ENCODE measurements at places on chromosomes 5 and 9.
A peak's percentile ranks its signal among the peaks of the same experiment; 100 is the strongest.

DNA sequence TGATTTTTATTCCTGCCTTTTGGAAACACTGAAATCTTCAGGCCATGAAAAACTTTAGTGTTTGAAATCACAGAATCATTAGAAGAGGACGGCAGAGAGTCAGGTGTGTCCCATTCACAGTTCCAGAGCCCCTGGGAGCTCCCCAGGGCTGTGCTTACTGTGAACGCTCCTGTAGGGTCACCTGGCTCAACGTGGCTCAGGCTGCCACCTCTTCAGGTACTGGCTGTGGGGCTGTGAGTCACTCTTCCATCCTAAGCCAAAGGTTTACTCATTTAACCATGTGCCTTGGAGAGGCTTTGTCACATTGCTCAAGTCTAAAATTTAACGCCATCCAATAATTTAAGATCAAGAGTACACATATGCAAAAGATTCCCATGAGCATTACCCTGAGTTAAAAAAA lies 50.2 kb upstream of the FSTL4 start:
- H3K27me3 ChIP-seq: peaks cover 38% of the 10 kb centered on the region
- H3K36me3 ChIP-seq: no peaks in the 10 kb centered on the region
- H3K27ac ChIP-seq: no peak overlapping the region
- H3K4me3 ChIP-seq: no peak overlapping the region
- no peaks in the 10 kb centered on the region for H3K4me1 ChIP-seq

- H3K4me1 ChIP-seq: no peaks in the 10 kb centered on the region
- H3K27me3 ChIP-seq: peaks cover 37% of the 10 kb centered on the region
- no peak overlapping the region for H3K27ac ChIP-seq
- H3K36me3 ChIP-seq: no peaks in the 10 kb centered on the region
These were observed 29.8 kb upstream of the MSX2 start for GRCh38 chr5:174694611-174695010.

DNA sequence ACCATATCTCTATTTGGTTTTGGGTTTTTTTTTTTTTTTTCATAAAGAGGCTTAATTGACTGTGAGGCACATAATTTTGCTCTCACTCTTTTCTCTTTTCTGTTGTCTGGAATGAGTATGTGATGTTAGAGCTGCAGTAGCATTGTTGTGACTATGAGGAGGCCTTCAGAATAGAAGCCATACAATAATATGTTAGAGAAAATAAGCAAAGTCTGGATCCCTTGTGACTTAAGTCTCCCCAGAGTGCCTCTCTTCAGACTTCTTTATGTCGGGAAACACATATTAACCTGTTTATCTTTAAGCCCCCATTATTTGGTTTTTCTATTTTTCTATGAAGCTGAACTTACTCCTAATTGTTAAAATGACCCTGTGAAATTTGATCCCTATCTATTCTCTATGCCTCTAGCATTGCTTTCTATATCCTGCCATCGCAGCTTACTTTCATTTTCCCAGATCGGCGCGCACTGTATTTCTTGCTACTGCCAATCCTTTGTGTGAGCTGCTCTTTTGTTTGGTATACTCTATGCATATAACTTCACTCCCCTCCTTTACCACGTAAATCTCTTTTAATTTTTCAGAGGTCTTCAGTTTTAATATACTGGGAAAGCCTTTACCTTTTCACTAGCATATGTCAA lies 372.5 kb upstream of the KCNN2 start:
- H3K27me3 ChIP-seq: no peaks in the 10 kb centered on the region
- no peaks in the 10 kb centered on the region for H3K4me1 ChIP-seq
- DNase-seq: no peak
- no peak overlapping the region for H3K4me3 ChIP-seq
- H3K36me3 ChIP-seq: no peaks in the 10 kb centered on the region

DNA sequence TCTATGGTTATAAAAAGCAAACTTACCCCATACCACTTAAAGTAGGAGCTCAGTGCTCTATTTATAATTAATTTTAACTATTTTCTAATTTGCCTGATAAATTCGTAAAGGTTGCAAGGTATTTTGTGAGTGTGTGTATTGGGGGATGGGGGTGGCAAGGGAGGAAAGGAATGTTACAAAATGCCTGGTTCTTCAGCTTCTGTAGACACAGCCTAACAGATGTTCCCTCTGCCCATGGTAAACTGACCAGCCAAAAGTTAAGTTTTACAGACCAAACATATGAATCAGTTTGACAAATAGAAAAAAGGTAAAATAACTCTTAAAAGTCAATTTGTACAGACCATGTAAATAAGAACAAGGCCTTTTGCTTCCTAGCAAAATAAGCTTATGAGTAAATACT lies 232.6 kb downstream of the KIAA0825 start:
- no peak for DNase-seq
- no peak overlapping the region for H3K27ac ChIP-seq
- no peaks in the 10 kb centered on the region for H3K36me3 ChIP-seq
- no peak overlapping the region for H3K4me3 ChIP-seq
- H3K27me3 ChIP-seq: no peaks in the 10 kb centered on the region

DNA sequence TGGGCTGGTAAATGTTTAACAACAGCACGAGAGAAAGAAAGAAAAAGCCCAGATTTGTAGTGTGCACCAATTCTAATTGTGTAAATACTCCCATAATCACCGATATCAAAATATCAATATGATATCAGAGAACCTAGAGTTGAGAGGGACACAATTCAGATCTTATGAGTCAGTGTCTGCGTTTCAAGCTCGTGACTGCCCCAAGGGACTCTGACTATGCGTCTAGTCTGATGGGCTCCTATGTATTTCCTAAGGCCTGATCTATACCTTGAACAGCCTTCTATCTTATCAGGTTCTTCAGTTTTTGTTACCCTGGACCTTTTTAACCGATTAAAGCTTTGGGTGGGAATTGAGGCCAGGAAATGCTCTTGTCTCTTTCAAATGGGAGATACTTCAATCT lies 243.0 kb upstream of the SLC24A2 start:
- no peak for DNase-seq
- H3K4me3 ChIP-seq: no peak overlapping the region
- H3K27me3 ChIP-seq: peaks cover 5% of the 10 kb centered on the region
- peaks cover 4% of the 10 kb centered on the region for H3K4me1 ChIP-seq
- no peaks in the 10 kb centered on the region for H3K36me3 ChIP-seq
- H3K27ac ChIP-seq: no peak overlapping the region

- DNase-seq: peak; percentile 48
- no peak overlapping the region for H3K4me3 ChIP-seq
- peaks cover 5% of the 10 kb centered on the region for H3K4me1 ChIP-seq
- no peak overlapping the region for H3K27ac ChIP-seq
- no peaks in the 10 kb centered on the region for H3K27me3 ChIP-seq
- peaks cover 51% of the 10 kb centered on the region for H3K36me3 ChIP-seq
These were observed 755 bp downstream of the DND1 start for GRCh38 chr5:140672455-140673186.

DNA sequence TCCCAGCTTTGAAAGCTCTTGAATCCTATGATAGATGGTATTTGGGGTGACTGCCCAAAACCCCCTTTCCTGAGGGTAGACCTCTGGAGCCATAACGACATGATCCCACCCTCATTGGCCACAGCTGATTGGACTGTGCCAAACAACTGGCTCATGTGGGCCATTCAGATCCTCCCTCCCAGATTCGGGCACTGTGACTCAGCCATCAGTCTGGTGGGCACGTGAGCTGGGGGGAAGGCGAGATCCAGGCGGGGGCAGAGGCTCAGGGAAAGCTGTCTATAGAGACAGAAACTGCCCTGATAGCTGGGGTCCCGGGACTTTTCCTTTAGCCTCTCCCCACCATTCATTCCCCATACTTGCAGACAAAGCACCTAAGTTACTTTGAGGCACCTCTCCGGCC lies 15.1 kb upstream of the NCS1 start:
- no peak for DNase-seq
- H3K4me1 ChIP-seq: peaks cover 2% of the 10 kb centered on the region
- no peaks in the 10 kb centered on the region for H3K27me3 ChIP-seq
- no peak overlapping the region for H3K4me3 ChIP-seq
- no peak overlapping the region for H3K27ac ChIP-seq
- H3K36me3 ChIP-seq: no peaks in the 10 kb centered on the region
